Right cardiac atrium (tissue), 5 donors: ENCODE measurements at places on chromosomes 3 and 15. TPM values are rescaled to one million over a fixed set of nuclear protein-coding genes. Genes with fewer than 3 reads are reported as not detected.

The PRSS50 gene
- polyA plus RNA-seq = 0.14 TPM

The DNAJA4 gene
- 97.5 TPM for polyA plus RNA-seq

The ACVR2B gene
- 1.7 TPM for polyA plus RNA-seq

The NRG4 gene
- polyA plus RNA-seq = not detected

The LYZL4 gene
- not detected for polyA plus RNA-seq

The B3GALNT1 gene
- polyA plus RNA-seq = 27.5 TPM

The CHRM5 gene
- polyA plus RNA-seq = not detected

The CADM2 gene
- 4.3 TPM for polyA plus RNA-seq

The FAM162A gene
- polyA plus RNA-seq = 300 TPM

- no peak for DNase-seq
Observed at GRCh38 chr3:128068156-128068620, 16.0 kb downstream of the SEC61A1 start.

- no peak for DNase-seq
Observed at GRCh38 chr3:9260305-9260704, 10.9 kb upstream of the SRGAP3 start.

DNA sequence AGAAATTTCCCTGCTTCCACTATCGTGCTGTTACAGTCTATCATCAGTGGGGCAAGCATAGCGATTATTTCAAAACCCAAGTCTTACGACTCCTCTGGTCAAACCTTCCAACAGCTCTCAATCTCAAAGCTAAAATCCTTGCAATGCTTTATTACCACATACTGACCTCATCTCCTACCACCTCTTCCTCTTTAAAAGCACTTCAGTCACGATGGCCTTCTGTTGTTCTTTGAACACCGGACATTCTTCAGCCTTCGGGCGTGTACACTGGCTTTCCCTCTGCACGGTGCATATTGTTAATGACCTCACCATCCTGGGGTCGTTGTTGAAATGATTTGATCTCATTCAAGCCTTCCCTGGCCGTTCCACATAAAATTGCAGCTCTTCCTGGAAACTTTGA is 31.1 kb downstream of the MAGEL2 start:
- no peak for DNase-seq

DNA sequence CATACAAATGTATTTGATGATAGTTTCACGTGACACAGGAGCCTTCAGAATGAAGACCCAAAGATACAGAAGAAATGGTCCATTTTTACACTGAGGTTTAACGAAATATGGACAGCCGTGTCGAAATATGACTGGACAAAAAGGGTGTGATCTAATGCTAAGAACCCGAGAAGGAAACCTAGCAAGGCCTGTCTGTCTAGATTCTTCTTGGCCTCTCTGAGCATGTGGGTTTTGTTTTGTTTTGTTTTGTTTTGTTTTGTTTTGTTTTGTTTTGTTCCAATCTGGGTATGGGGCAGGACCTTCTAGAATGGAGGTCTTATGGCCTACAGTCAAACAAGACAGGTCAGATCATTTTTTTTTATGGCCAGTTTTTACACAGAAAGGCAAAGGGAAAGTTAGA is 242.7 kb upstream of the STT3B start:
- no peak for DNase-seq

GRCh38 chr3:45187694-45188141 is 38.4 kb downstream of the TMEM158 start:
- DNase-seq = no peak

- DNase-seq = no peak
Observed at GRCh38 chr3:72309661-72310418, 524.9 kb upstream of the PROK2 start.
